ENCODE measurements at places on chromosomes 7 and 10.
A peak's percentile ranks its signal among the peaks of the same experiment; 100 is the strongest.

DNA sequence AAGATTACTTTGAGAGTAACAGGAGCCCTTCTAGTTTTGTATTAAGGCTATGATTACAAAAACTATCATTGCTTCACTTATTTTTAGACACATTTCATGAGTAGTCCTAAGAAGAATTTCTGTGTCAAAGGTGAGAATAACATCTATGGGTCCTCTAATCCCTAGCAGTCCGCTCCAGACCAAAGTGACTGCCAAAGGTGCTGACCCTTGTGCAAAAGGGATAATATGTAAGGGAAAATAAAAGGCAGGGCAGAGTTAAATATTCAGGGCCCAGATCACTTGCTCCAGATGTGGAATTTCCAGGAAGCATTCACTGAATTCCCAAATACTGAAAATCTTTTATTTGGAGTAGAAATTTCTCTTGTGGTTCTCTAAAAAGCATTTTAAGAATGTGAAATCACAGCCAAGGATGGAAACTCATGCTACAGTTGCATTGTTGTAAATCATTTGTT, 29.3 kb downstream of the RHOBTB1 start:
- DNase-seq, result no peak

GRCh38 chr7:98355250-98355538, 45.7 kb downstream of the BAIAP2L1 start:
- DNase-seq, result no peak

DNA sequence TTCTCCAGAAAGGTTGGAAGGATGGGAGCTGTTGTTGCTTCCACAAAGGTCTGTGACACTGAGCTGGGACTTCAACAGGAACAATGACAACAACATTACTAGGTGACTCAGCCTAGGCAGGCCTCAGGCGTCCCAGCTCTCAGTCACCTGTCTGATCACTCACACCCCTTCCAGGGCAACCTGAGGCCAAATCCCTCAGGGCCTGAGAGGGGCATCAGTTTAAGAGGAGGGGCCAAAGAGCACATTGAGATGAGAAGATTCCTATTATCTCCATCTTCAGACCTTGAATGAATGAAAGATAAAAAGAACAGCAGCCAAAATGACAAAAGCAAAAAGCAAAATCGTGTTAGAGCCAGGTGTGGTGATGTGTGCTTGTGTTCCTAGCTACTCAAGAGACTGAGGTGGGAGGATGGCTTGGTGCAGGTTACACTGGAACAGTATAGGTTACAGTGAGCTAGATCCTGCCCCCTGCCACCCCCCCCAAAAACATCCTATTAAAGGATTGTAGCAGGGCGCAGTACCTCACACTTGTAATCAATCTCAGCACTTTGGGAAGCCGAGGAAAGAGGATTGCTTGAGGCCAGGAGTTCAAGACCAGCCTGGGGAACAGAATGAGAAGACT, at the start of gene ATG9B:
Gene ATG9B (minus strand): TSS at position 60 of the 622 bp plus-strand sequence. CDS start 71 bp downstream, outside the sequence.
- DNase-seq, result no peak

DNA sequence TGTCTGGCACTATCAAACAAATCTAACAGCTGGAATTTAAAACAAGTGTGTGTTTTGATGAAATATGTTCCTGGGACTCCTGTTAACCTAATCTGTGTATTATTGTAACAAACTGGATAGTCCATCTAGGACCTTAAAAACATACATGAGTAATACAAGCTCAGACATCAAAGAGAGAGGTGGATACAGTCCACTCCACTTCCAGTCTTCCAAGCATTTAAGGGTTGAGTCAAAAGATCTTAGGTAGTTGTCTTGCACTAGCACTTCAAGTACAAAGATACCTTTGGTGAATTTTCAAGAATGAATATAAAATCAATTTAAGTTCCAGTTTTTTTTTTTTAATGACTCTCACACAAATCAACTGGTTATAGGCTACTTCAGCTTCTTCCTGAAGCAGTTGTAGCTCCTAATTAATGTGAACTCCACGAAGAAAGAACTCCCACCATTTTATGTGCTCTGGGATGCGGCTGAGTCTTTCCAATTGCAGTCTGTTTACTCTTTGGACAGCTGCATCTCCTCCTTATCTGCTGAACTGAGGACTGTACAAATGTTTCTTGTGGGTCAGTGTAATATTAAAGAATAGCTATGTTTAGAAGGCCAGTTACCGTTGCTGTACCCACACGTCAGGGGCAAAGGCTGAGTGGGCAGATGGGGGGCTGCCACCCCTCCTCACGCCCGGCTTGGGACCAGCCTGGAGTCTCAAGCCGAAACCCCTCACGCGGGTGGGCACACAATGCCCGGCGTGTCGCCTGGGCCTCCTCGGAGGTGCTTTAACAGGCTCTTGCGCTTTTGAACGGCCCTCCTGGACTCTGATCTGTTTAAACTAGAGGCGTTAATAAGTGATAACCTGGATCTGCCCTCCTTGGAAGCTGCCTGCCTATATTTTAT, 2.9 kb upstream of the IGF2BP3 start:
- no peak for DNase-seq

GRCh38 chr10:97584060-97584797, at the start of gene HOGA1:
Gene HOGA1 (plus strand): TSS chr10:97584389. CDS start chr10:97584704, 315 bp downstream.
- no peak for DNase-seq

DNA sequence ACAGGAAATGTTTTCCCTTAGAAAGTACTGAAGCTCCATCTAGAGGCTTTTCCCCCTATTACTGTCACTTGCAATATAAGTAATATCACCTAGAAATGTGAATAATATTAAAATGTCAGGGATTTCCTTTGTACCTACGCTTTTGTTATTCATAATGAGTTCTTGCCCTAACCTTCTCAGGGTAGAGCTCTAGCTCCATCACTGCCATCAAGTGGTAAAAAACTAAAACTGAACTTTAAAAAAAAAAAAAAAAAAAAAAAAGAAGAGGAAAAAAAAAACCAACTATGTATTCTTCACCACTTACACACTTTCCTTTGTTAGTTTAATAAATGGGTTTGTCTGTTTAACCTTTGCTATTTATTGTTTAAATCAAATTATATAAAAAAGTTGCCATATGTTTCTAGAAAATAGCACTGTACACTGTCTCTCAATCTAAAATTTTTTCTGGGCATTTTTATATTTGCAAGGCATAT, 49.9 kb downstream of the DNAJC1 start:
- DNase-seq, result no peak

DNA sequence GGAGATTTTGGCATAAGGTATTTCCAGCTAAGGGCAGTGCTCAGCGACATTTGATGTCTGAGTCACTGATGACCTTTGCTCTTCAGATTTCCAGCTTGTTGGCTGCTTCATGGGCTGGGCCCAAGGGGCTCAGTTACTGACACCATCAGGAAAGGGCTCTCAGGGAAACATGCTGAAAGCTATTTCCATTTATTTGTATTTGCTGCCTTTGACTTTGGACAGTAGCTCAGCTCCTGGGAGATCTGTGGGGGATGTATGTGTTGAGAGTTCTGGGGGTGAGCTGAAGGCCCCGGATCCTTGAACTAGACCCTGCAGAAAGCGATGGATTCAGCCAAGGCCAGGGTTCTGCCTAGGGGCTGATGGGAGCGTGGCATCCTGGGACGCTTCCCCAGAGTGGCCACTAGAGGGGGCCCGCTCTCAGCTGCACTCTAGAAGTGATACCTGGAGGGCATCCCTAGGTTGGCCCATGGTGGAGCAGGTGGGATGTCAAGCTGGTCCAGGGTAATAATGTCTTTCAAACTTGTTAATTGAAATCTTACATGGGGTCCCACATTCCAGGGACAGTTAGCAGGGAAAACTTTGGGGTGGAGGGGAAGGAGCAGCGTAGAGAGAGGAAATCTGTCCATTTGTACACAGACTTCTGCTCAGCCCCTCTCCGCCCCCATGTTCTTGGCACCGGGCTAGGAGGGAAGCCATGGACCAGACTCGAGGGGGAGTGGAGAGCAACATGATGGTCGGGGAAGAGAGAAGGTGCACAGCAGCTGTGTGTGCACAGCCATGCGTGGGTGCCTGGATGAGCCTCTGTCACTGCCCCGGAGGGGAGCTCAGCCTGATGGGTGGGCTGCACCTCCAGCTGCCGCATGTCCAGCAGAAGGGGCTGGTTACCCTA, 3.0 kb upstream of the BTBD16 start:
- peak; percentile 26 for DNase-seq

DNA sequence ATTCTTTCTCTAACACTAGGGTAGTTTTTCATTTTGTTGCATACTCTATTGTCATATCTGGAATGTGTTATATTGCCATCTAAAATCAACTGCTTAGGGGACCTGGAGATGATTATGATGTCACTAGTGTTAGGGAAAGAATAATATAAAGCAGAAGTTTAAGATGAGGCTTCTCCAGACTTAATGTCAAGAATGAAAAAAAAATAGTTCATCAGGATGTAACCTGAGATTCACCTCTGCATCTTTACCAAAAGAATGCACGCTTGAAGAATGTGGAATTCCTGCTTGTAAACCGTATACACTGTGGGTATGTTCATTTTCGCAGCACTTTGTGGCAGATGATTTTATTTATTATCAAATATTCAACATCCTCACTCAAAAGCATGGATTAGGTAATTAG, 184.6 kb downstream of the ST7 start:
- DNase-seq, result no peak

DNA sequence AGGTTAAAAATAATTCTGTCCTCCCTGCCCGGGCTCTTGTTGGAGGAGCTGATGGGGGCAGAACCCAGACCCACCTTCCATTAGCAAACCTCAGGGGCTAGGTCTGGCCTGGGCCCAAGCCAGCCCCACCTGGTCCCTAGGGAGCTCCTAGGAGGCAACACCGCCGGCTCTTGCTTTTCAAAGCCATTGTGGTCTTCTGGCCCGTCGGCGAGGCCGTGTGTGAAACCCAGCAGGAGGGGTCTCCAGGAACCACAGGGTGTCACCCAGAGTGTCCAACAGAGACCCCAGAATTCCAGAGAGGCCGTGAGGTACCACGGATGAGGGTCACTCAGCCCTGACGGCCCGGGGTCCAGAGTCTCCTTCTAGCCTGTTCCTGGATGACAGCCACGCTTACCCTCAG, 16.6 kb upstream of the PDGFA start:
- DNase-seq, result no peak

DNA sequence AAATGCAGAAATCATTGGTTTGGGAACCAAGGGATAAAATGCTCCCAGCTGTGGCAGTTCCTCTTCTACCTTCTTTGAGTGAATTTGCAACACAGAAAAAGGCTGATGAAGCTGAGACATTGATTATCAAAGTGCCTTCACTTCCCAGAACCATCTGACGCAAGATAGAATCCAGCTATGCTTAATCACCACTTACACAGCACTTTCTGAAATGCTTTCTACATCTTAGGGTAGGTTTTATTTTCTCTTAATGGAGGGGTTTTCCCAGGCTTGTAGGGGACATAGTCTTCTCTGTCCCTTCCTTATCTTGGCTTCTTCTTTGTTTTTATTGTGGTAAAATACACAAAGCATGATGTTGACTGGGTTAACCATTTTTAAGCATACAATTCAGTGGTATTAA, 332.6 kb upstream of the ZNF32 start:
- no peak for DNase-seq

DNA sequence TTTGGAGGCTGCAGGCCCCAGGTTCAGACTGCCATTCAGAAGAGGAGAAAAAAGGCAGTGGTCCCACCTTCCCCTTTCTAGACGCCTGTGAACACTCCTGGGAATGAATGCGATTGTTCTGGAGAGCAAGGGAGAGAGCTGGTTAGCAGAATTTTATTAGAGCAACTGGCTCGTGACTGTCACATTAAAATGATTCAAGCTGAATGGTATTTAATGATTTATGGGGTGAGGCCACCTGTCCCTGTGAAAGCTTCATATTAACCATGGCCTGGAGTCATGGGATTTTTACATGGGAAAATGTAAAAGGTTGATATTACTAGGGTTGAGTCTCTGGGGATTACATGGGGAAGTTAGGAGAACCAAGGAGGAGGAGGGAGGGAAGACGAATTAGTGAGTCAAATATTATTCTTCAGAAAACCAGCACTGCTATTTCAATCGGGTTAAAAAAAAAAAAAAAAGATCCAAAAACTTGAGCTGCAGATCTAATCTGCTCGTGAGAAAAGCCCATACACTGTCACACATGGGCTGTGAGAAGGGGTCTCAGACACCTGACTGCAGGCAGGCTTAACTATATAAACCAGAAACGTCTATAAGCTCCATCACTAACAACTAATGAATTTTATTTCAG, 8.3 kb downstream of the CXCL12 start:
- no peak for DNase-seq

DNA sequence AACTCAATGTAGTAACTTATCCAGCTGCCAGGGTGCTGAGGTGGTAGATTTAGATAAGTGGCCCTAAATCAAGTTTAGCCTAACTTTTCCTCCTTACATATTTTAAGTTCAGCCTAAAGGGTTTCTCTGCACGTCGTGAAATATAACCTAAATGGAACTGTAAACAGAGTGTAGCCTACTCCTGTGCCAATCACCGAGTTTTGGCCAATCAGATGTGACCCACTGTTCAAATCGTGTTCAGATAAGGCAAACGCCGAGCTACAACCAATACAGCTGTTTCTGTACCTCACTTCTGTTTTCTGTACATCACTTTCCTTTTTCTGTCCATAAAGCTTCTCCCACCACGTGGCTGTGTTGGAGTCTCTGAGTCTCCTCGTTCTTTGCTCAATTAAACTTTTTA, 904.2 kb upstream of the POT1 start:
- no peak for DNase-seq

- DNase-seq, result no peak
Observed at GRCh38 chr7:40711706-40712105, 576.9 kb downstream of the SUGCT start.

DNA sequence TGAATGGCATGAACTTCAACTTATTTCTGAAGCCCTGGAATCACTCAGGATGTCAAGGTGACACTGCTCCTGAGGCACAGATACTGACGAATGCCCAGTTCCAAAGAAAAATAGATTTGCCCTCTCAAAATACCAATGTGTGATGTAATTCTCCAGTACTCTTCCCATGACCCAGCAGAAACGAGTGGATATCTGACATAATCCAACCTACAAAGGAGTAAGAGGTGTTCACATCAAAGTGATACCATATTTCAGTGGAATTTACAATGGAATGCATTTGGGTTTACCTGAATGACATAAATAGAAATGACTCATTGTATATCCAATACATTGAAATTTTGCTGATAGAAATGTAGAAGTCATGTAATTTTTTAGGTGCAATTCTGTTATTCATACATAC, 120.9 kb upstream of the ADAM12 start:
- no peak for DNase-seq

GRCh38 chr10:92354587-92354986, 63.6 kb downstream of the MARCHF5 start:
- DNase-seq, result no peak

DNA sequence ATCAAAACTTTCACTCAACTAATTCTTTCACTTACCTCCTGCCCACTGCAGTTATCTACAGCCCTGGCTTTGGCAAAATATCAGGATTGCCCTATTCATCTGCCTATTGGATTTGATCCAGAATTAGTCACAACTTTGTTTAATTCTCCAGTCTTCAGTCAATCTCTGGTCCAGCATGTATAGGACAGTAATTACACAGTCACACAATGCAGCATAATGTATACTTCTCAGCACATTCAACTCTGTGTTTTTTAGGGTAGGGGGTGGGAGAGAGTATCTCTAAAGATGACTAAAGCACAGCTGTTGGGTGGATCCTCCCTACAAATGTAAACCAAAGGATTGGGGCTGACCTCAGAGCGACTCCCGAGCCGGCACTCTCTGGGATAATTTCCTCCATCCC, 17.7 kb upstream of the NRP1 start:
- DNase-seq, result no peak
